ENCODE measurements at places on chromosomes 7 and 10.

GRCh38 chr10:4721999-4722753 lies 103.8 kb upstream of the AKR1E2 start:
- DNase-seq, result no peak

DNA sequence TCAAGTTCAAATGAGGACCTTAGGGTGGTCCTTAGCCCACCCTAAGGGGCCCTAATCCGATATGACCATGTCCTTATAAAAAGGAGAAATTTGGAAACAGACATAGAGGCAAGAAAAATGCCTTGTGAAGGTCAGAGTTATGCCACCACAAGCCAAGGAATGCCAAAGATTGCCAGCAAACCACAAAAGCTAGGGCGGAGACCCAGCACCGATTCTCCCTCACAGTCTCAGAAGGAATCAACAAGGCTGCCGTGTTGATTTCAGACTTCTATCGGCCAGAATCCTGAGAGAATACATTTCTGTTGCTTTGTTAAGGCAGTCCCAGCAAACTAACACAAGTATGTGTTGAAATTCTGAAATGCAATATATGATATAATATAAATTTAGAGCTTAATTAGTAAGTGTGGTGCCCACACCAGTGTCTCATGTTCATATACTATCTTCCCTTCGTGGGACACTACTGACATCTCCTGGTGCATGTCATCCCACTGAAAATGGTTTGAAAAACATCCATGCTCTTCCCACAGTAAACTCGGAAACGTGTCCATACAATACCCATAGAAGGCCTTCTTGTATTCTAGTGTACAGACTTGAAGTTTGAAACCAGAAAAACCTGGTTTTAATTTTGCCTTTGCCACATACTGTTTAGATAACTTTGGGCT lies 349.0 kb downstream of the TNS3 start:
- DNase-seq, result no peak

DNA sequence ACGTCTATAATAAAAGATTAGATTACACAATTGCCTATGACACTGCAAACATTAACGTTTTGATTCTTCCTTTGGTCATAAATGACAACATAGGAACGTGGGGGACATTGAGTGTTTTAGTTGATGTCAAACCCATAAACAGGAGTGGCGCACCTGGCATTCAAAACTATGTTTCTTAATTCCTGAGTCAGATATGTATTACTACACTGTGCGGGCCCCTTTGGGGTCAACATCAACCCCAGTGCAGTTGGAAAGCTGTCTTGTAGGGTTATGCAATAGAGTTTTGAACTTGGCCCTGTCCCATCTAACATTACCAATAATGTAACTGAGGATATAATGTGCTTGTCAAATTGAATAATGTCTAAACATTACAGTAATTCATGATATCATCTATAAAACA lies 156.5 kb downstream of the CSTF2T start:
- no peak for DNase-seq

GRCh38 chr10:17161775-17162174 lies 32.2 kb upstream of the CUBN start:
- no peak for DNase-seq

- DNase-seq, result no peak
Measured at GRCh38 chr7:131537571-131537978, 18.9 kb downstream of the PODXL start.

GRCh38 chr7:132328760-132329159 lies 247.5 kb downstream of the PLXNA4 start:
- no peak for DNase-seq

- DNase-seq, result no peak
Measured at GRCh38 chr10:62348029-62348428, 26.1 kb upstream of the ZNF365 start.

DNA sequence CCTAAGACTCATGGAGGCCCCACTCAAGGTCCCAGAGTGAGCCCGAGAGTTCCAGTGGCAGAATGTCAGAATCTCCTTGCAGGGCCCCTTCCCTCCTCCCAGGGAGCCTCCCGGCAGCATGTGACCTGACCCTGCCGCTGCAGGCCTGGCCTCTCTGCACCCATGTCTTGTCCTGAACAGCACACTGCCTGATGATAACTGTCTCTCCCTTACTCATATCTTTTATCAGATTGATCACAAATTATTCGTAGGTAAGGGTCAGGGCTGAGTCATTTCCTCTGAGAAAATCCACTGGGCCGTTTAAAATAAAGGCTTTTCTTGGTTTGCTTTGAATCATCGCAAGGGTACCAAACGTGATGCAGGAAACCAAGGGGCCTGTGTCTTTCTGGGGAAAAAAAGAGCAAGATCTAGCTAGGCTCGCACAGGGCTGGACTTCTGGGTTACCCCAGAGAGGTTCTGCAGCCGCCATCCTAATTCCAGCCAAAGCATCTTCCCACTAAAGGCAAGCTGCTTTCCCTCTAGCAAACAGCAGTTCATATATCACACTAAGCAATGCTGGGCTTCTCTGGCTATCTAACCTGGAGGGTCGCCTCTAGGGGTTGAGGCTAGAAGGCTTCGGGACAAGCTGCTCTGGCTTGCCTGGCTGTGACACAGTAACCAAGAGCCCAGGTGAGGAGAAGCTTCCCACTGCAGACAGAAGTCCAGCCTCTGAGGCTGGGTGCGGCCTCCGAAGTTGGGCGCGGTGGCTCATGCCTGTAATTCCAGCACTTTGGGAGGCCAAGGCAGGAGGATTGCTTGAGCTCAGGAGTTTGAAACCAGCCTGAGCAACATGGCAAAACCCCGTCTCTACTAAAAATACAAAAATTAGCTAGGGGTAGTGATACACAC lies 104.9 kb downstream of the SPDYE5 start:
- DNase-seq, result no peak

DNA sequence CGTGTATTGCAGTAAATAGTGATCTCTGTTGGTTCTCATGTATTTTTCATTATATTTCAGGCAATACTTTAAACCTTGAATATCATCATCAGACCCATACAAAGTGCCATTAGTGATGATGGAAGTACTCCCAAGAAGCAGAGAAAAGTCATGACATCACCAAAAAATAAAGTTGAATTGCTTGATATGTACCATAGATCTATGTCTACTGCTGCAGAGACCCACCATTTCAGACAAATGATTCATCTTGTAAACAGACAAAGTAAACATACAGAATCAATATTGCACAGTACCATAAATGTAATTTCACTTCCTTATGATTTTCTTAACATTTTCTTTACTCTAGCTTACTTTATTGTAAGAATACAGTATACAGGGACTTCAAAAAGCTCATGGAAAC lies 347.8 kb downstream of the IPMK start:
- DNase-seq, result no peak

DNA sequence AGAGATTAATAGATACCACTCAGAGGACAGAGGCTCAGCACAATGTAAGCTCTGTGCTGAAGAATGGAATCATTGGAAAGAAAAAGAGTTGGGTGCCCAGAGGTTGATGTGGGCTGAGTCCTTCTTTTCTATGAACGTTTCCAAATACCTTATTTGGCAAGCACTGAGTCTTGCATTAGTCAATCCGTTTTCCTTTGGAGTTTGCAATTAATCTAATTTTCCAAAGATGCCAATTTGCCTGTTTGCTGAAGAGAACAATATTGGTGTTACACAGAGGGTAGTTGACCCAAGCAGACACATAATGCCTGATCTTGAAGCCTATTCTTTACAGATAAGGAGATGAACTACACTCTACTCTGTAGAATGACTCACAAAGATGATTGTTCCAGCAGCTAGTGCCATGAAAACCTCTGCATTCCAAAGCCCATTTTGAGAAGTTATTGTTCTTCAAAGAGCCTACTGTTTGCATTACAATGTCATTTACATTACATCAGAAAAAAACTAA lies 55.4 kb upstream of the MET start:
- DNase-seq, result no peak

- no peak for DNase-seq
Measured at GRCh38 chr10:57905861-57906260, 361.8 kb downstream of the IPMK start.

GRCh38 chr7:84454174-84454959 lies 259.8 kb upstream of the SEMA3A start:
- no peak for DNase-seq

DNA sequence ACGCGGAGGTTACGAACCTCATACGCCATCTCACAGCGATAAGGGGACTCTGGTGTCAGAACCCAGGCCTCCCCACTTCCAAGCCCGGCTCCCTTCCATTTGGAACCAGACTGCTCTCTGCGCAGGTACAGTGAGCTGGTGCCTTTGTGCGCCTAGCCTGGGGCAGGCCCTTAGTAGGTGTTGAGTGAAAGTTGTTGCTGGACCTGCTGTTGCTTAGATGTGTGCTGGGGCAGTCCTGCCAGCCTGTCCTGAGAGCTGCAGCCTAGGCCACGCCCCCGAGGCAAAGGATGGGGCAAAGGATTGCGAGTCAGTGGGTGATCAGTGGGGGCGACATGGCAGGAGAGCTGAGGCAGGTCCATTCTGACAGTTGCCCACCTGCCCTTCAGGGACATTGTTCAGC lies 72.5 kb upstream of the BTBD16 start:
- DNase-seq, result no peak

DNA sequence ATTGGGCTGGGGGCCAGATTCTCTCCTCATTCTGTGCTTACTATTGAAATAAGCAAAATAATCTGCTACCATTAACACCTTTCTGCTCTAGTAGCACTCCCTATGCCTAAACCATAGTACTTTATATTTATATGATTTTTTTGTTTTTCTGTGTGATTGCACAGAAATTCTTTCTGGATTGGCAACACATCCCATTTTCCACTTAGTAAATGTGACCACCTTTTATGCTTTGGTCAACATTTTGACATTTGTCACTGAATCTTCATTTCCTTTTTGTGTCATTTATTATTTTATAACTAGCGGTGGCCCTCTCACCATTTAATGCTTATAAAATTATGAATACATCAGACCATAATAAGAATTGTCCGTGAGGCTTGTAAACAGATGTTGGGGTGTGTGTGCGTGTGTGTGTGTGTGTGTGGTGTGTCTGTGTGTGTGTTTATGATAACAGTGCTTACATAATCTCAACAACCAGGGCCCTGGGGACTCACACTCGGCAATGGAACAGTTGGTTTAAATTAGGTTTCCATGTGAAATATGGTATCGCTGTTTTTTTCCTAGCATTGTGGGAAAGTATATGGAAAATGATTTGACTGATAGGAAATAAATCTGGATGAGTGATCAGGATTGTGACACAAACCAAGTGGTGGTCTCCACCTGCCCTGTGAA lies 138.9 kb downstream of the NOC3L start:
- DNase-seq, result no peak

GRCh38 chr10:102597131-102597991 lies 46.9 kb upstream of the TRIM8 start:
- no peak for DNase-seq

- no peak for DNase-seq
Measured at GRCh38 chr7:119916501-119916900, 356.5 kb upstream of the KCND2 start.

DNA sequence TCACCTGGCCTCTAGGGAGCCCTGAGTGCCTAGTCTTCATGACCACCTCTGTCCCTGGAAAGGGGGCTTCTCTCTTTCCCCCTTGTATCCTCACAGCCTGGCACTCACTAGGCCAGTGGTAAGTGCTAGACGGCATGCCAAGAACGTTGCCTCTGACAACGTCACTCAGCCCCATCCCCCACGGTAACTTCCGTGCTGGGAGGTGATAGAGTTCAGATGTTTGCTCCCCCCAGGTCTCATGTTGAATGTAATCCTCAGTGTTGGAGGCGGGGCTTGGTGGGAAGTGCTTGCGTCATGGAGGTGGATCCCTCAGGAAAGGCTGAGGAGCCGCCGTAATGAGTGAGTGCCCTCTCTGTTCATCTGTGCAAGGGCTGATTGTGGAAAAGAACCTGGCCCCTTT lies 343.3 kb upstream of the MKI67 start:
- DNase-seq, result no peak

- DNase-seq, result no peak
Measured at GRCh38 chr7:131338173-131338572, 10.5 kb downstream of the MKLN1 start.

- DNase-seq, result no peak
Measured at GRCh38 chr7:133117452-133117851, 35.6 kb upstream of the CHCHD3 start.

DNA sequence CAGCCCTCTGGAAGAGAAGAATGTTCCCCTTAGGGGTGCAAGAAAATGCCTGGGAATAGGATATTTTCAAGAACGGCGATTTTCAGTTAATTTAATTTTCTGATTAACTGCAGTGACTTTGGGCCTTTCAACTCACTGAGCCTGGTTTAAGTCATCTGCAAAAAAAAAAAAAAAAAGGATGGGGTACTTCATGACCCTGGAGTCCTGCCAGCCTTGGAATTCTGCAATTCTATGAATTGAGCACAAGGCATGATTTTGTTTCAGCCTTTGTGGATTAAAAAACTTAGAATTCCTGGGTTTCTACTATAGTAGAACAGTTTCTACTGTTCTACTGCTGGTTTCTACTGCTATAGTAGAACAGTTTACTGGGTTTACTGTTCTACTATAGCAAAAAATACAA lies 58.3 kb upstream of the CALD1 start:
- no peak for DNase-seq

DNA sequence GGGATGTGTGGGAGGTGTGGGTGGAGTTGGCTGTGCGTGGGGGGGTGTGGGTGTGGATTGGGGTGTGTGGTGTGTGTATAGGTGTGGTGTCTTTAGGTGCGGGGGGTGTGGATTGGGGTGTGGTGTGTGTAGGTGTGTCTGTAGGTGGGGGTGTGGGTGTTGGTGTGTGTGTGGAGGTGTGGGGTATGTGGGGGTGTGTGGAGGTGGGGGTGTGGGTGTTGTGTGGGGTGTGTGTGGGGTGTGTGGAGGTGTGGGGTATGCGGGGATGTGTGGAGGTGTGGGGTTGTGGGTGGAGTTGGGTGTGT lies 33.9 kb downstream of the SPDYE17 start:
- no peak for DNase-seq

DNA sequence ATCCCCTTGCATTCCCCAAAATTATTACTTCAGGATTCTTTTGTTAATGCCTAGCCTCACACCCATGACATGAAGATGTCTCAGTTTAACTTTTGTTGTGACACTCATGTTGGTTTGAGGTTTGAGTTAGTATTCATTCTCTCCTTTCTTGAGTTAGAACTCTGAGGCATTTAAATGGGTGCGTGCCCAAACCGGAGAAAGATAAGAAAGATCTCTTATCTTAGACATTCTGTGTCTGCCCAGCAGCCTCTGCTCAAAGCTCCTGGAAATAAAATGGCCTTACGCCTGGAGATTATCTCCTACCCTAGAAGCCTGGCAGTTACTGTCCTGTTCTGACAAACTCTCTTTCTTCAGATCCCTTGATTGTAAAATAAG lies 26.3 kb downstream of the WBP1L start:
- no peak for DNase-seq

DNA sequence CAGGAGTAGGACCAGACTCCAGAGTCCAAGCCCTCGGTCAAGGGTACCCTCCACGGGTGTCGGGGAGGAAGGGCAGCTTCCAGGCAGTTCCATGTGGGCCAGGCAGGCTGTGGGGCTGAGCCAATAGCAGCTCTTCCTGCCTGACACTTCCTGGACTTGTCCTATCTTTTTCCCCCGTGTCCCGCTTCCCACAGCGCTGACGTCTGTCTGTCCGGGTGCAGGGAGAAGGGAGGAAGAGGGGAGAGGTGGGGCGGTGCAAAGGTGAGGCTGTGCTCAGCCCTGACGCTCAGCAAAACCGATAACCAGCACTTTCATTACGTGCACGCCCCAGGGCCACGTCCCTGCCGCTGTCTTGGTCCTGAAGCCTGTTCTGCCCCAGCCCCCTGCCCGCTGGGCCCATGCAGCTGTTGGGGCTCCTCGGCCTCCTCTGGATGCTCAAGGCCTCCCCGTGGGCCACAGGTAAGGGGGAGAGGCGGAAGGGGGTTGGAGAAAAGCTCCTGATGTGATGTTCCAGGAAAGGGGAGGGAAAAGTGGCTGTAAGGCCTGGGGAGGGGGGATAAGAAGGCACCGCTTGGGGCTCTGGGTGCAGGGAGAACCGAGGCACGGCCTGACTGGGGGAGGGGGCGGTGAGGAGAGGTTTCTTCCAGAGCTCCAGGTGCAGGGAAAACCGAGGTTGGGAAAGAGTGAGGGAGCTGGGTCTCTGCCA lies at the start of gene MUC3A:
TSS of gene MUC3A (plus strand) at position 308 of the 706 bp plus-strand sequence. CDS start at position 399, 91 bp downstream.
- no peak for DNase-seq
